ENCODE measurements at places on chromosomes 5 and 9.

- no peak for DNase-seq
These were observed 57.5 kb downstream of the HOMER1 start for GRCh38 chr5:79456400-79456799.

- DNase-seq, result no peak
These were observed 149.7 kb downstream of the ATP10B start for GRCh38 chr5:160702311-160702803.

DNA sequence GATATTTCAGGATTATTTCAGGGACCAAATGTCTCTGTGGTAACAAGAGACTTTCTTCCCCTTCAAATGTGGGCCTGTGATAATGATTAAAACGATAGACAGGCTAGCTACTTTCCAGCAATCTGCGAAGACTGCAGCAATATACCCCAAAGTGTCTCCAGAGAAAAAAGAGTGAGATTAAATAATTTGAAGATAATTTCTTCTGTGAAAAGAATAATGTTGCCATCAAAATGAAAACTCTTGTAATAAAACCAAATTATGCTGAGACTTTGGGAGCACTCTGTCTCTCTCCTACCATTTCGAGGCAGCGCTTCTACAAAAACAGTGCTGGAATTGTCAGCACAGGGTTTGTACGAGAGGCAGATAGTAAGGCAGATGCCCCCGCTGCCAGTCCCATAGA is 104.2 kb upstream of the SPOCK1 start:
- DNase-seq, result no peak

DNA sequence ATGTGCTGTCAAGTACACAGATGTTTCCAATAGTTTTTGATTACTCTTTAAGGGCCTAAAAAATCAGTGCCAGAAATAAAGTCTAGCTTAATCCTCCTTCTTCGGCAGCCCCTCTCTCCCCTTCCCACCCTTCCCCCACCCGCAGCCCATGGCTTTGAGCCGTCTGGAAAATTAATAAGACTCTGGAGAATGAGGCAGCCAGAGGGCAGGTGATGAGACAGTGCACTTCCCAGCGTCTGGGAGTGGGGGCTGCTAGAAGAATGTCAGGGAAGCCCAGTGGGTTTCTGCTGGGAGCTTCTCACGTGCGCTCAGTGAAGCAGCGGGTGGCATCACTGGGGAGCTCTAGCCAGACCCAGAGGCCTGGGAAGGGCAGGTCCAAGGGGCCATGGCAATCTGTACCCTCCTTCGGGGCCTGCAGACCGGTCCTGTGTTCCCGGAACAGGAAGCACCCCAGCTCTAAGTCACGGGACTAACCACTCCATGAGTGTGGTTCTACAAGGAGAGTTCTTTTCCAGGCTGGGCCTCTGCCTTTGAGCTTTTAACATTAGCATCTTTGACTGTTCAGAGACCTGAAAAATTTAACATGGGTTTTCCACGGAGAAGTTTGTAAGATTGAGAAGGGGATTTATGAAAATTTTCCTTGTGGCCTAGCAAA is 164.8 kb upstream of the OTULINL start:
- no peak for DNase-seq

DNA sequence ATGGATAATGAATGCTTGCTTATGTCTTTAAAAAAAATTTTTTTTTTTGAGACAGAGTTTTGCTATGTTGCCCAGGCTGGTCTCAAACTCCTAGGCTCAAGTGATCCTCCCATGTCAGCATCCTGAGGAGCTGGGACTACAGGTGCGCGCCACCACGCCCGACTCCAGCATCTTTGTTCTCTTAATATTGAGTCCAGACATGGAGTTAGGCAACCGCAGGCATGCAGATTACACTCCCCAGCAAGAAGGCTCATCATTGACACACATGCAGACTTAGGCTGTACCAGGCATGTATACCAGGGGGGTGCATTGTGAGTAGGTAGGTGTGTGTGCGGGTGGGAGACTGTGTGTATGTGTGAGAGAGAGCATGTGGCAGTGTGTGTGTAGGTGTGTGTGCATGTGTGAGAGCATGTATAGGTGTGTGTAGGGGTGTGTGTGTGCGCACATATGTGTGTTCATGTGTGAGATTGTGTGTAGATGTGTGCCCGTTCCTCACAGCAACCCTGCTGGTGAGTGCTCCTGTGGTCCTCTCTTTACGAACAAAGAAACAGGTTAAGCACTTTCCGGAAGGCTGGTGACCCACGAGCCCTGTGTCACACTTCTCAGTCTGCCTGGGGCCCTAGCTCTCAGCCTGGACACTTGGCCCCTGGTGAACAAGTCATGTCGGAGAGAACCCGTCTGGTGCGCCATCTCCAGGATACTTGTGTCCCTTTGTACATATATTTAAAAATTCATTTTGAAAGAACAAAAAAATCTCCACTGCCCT is 6.2 kb downstream of the OBP2B start:
- no peak for DNase-seq

DNA sequence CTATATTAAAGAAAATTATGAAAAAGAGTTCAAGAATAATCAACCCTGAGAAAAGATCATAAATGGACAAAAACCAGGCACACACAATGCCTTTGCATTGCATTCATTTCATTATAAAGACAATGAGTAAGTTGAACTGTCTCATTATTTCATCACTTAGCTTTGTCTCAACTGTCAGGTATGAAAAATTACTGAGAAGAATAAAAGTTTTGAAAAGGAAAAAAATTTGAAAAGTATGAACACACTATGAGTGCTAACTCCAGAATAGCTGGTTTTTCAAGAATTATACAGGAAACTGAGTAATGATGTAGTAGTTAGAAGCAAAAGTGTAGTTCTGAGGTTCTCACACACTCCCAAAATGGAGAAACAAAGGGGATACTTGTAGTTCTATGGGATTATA is 16.3 kb upstream of the ANXA1 start:
- no peak for DNase-seq

Data from MV-4-11 (cell line).